ENCODE measurements at places on chromosomes 12 and 14.

GRCh38 chr12:4118017-4118510 is 155.5 kb upstream of the CCND2 start:
- peak; percentile 8 for DNase-seq

DNA sequence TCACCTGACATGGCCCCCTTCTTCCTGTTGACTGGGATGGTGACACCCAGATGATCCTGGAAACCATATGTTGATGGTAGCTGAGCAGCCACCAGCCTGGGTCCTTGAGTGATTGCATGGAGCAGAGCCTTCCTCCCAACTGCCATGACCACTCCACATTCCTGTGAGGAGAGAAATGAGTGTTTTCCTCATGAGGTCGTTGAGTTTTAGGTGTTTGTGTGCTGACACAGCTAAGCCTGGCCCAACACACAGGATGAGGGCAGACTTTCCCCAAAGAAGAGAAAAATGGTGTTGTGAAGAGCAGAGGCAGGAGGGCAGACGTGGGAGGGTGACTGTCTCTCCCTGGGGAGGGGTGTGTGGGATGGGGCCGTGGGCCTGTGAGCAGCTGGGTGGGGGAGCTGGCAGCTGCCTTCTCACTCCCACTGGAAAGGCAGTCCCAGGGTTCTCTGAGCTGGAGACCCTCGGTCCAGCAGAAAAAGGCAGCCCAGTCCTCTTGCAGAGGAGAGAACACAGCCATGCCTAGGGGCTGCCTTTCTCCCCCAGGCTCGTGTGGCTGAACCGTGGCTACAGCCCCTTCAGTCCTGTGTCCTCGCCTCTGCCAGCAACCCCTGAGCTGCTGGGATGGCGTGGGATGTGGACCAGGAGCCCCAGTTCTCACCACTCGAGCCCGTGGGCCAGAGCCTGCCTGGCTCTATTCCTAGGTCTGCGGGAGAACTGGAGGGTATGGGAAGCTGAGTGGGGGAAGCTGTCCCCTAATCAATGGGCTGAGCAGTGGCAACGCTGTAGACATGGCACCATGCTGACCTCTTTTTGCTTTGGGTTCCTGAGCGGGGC is 257.0 kb downstream of the ADGRD1 start:
- no peak for DNase-seq

DNA sequence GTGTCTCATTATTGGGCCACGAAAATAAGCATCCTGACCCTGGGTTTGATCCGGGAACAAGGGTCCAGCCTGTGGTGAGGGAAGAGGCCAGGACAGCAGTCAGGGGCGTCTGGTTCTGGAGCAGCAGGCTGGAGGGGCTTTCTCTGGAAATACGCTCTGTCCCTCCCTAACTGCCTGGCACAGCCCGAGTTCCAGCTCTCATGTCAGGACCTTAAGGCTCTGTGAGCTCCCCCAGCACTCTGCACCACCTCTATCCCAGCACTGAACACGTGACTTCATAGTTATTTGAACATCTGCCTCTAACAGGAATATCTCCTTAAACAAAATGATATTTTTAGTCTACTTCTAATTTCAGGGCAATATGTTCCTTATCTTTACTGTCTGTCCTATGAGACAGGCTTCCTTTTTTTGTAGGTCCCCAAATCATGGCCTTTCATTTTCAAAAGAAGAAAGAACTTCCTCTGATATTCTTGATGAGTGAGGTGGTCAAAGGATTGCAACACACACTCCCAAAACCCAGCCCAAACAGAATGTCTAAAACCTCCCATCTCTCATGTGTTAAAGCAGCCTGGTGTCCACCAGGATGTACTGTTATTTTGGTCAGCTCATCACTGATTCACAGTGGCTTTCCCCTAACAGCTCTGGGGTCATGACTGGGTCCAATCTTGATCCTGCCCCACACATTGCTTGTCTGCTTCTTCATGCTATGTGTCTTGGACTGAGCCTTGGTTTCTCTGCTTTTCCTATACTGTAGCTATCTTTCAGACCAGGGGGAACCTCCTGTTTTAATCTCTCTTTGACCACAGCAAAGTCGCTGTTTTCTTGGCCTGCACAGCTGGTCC is 9.7 kb downstream of the AQP6 start:
- DNase-seq = no peak

DNA sequence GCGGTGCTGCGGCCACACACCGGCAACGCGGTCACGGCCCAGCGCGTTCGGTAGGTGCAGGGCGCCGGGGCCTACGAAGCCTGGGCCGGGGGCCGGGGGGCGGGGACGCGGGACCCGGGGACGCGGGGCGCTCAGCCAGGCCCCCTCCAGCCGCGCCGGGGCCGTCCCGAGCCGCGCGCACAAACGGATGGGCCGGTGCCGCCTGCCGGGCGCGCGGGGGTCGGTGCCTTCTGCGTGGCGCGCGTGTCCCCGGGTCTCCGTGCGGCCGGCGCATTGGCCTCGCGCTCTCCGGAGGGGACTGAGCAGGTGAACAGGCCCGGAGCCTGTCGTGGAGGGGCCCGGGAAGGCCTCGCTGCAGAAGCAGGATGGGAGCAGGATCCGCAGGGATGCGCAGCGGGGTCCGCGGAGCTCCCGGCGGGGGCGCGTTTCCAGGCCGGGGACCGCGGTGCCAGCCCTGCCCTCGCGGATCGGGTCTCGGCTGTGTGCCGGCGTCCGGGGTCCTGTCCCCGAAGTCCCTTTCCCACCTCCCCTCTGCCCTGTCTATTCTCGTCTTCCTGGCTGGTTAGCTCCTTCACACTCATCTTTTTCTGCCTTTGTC is 421 bp downstream of the GLT1D1 start:
- DNase-seq = no peak

GRCh38 chr14:95026851-95027463 is 130.4 kb downstream of the DICER1 start:
- DNase-seq = no peak

- peak; percentile 22 for DNase-seq
Measured at GRCh38 chr12:75389061-75389460, 1.8 kb upstream of the GLIPR1L2 start.

- DNase-seq = no peak
Measured at GRCh38 chr12:63038713-63039100, 103.8 kb upstream of the PPM1H start.

DNA sequence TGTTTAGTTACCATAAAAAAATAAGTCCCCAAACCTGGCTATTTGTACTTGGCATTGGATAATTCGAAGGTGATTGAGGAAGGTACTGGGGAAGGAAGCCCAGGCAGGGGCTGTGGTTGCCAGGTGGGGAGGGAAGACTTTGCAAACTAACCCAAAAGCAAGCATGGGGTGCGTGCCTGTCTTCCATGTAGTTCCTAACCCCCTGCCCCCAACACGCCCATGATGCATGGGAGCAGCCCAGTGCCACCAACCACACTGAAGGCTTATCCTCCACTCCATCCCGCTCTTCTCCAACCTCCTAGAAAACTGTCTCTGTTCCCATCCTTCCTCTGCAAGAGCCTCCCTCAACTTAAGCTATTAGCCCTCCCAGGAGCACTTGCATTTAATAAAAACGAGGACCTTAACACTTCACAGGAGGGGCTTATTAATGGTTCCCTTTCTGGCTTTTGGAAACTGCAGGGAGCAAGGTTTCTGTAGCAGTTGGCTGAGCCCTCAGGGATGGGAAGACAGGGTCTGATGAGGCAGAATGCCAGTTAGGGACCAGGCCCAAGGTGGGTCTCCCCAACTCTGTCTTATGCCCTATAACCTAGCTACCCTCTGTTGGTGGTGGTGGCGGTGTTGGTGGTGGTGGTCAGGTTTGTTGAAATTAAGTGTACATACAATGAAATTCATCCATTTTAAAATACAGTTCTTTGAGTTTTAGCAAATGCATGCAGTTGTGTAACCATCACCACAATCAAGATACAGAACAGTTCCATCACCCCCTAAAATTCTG is 96.0 kb downstream of the ZFP36L1 start:
- DNase-seq = no peak

GRCh38 chr12:46271863-46272262 is 3.0 kb upstream of the SLC38A1 start:
- no peak for DNase-seq

DNA sequence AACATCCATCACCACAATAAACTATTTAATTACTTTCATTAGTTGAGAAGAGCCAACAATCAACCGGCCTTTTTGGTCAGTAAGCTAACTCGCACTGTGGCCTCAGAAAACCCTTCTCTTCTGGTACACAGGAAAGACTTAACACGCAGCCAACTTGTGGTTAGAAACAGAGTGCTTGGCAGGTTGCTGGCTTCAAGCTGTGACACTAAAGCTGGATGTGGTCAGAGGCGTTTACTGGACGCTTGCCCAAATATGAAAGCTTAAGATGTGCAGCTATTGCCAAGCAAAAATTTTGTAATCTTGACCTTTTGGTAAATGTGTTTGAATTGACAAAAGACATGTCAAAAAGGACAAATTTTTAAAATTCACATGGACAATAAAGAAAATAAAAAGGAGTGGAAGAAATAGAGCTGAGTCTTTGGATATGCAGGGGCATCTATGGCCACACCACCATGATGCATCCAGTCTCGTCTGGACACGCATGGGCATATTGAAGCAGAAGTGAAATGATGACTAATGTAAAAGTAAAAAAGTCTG is 2.6 kb upstream of the KLRK1 start:
- DNase-seq = no peak

DNA sequence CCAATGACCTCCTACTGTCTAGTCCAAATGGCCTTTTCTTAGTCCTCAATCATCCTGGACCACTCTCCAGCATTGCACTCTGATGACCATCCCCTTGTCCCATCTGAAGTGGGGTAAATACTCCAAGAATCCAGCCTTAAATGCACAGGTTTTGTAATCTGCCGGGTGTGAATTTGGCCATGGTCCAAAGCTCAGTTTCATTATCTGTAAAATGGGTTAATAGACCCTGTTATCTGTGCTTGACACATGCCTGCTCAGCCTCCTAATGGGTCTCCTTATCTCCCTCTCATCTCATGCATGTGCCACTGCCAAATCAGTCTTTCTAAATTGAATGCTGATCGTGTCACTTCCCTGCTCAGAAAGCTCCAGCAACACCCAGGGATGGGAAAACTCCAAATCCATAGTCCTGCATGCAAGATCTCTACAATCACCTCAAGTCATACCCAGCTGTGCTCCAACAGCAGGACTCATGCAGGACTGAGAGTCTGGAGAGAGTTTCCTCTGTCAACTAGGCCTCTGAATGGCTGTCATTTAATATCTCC is 22.3 kb downstream of the LGR5 start:
- DNase-seq = no peak

DNA sequence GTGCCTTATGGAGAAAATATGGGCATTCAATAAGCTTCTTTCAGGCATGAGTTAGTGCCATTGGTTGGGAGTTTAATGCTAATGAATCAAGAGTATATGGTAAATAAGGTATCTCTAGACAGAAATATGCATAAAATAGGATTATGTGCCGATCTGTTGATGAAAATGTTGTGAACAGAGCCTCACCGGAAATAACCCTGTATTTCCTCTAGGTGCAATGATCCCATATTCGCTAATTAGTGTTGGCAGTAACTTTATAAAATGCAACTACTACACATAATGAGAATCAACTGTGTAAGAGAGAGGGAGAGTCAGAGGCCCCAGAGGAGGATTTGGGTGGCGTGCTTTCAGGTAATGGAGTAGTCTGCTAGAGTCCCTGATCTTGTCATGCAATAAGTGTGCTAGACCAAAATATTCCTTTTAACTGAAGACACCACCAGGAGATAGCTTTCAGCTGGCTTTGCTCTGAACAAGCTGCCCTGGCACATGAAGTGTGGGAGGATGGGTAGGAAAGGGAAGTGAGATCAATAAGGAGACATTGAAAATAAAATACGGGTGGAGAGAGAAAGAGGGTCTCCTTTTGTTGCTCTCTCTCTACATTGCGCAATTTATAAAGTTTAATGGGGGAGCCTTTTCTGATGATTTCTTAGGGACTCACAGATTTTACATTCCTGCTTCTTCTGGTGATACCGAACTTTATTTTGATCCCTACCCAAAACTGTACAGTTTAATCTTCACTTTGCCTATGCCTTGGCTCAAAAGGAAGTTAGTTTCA is 68.6 kb upstream of the PLXNC1 start:
- no peak for DNase-seq

- no peak for DNase-seq
Measured at GRCh38 chr14:34502001-34502400, 37.5 kb downstream of the EAPP start.

GRCh38 chr12:49109641-49110463 is 795 bp downstream of the LMBR1L start:
- DNase-seq = no peak

GRCh38 chr12:75289753-75290152 is 40.4 kb downstream of the CAPS2 start:
- peak; percentile 8 for DNase-seq

GRCh38 chr12:86249851-86250250 is 6.3 kb downstream of the MGAT4C start:
- peak; percentile 63 for DNase-seq

GRCh38 chr14:106417224-106418049 is 891.1 kb downstream of the TMEM121 start:
- DNase-seq = no peak

- no peak for DNase-seq
Measured at GRCh38 chr14:80456209-80456608, 244.9 kb upstream of the DIO2 start.

DNA sequence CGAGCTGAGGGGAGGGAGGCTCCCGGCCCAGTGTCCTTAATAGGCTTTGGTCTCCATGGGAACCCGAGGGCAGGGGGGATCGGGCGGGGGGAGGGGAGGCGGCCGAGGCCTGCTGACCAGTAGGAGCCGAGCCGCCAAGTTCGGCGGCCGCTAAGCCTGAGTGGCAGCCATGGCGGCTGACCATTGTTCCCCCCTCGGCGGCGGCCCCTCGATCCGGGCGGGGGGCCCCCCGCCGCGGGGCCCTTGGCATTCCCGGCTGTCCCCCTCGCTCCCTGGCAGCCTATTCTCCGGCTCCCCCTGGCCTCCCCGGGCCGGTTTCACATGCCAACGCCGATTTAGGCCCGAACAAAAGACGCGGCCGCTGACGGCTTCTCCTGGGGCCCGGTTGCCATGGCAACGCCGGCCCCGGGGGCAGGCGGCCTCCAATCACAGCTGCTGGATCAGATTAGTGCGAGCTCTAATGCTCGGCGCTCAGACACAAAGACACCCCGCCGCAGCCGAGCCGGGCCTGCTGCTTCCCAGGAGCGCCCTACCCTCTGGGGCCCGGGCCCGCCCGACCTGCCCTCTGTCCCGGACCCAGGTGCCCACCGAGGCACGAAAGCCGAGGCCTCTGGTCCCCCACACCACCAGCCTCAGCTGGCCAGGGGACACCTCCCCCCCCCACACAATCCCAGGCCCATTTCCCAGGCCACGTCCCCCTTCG is 7.3 kb downstream of the MSI1 start:
- DNase-seq = no peak

- DNase-seq = no peak
Measured at GRCh38 chr14:62003701-62004100, 241.5 kb downstream of the SNAPC1 start.

DNA sequence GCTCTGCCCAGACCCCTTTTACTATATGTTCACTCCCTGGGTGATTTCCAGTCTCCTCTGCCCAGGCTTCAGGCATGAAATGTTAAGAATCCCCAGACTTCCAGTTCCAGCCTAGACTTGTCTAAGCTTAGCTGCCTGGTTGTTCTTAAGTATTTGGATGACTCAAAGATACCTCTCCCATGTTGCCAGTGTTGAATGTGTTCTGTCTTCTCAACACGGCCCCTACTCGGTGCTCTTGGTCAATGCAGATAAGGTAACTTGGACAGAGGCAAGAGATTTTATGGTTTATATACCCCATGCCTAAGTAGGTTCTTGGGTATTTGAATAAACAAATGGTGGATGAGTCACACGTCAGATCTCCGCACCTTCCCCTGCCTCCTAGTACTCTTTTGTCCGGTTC is 13.6 kb downstream of the PIWIL1 start:
- DNase-seq = no peak

All from kidney glomerular epithelial cell (primary cell).